Hypothalamus (tissue), 51 donors: ENCODE measurements at places on chromosomes 4 and X.

DNA sequence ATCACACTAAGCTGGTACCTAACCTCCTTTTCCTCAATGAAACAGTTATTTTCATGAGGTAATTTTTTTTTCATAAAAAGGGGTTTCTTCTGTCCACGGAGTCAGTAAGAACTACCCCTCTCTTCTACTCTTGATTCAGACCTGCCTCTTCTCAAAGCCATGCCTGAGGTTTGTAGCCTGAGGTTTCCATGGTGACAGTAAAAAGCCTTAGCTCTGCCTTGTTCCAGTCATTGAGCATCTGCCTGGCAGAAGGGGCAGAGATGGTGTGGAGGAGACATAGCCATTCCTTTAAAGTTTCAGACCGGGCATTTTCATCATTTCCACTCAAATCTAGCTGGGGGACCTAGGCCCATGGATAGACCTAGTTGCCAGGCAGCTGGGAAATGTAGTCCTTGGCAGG is 135.5 kb downstream of the REPS2 start:
- no peak for DNase-seq

DNA sequence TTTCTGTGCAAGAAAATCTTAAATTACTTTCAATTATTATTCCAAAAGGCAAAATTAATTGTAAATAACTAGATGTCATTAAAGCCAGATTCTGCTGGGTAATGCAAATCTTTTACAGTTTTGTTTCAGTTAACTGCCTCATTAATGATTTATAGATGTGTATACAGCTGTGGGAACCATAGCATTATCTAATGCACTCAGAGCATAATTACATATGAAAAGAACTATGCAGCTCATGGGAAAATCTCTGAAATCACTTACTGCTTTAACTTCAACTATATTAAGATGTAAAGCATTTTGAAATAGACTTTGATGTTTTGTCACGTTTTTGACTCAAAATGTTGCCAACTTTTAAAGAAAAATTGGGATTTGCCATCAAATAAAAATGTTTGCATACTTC is 630.3 kb upstream of the KLHL4 start:
- no peak for DNase-seq

DNA sequence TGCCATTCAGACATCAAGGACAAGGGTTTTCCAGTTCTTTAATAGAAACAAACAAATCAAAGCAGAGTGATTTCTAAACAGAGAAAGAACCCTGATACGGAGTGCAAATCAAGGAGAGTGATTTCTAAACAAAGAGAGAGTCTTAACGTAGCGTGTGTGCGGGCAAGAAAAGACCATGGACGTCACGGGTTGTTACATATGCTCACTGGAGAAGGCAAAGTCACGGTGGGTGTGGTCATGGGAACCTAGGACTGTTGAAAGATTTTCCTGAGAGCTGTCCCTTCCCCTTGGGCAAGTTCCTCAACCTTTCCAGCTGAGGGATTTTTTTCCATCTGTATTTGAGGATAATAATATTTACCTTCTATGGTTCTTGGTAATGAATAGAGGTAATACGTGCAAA is 95.0 kb upstream of the SLC34A2 start:
- no peak for DNase-seq

DNA sequence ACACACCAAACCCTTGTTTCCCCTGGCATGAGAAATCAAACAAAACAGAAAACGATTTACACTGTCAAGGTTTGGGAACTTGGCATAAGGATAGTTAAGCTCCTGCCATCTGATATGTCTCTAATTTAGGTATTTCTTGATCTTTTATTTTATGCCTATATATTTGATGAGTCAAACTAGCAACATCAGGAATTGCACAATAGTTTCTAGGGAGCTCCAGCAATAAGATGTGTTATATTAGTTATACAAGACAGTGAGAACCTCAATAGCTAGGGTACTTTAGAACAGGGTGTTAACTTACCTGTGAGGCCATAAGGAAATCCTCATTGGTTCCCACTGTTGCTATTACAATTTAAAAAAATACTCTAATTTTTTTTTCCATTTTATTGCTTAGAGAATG is 474.2 kb downstream of the GBA3 start:
- no peak for DNase-seq

DNA sequence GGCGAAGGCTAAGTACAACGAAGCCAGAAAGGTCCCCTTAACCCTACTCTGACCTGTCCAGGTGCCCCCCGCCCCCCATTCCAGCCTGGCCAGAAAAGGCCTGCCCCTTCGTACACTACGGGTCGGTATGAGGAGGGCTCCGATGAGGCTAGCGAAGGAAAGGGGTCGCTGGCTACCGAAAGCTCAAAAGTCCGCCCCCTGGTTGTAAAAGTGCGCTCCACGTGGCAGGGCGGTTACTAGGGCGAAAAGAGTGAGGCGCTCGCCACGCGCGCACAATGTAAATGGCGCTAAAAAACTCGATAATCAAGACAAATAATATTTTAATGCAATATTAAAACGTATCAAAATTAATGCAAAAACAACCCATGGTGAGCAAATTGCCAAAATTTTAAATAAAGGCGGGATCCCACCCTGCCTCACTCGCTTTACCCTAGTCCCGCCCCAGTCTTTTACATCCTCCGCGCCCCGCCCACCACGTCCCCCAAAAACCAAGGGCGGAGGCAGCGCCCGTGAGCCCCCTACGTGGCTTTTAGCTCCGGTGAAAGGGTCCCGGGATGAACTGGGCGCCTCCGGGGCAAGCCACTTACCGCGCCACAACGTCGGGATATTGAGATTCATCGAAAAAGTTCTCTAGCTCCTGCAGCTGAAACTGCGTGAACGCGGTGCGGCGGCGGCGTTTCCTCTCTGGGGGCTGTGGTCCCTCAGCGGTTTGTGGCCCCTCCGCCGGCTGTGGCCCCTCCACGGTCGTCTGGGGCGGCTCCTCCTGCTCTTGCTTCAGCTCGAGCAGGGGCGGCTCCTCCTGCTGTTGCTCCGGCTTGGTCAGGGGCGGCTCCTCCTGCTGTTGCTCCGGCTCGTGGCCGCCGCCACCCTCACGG is 929 bp downstream of the ESX1 start:
- DNase-seq: no peak

DNA sequence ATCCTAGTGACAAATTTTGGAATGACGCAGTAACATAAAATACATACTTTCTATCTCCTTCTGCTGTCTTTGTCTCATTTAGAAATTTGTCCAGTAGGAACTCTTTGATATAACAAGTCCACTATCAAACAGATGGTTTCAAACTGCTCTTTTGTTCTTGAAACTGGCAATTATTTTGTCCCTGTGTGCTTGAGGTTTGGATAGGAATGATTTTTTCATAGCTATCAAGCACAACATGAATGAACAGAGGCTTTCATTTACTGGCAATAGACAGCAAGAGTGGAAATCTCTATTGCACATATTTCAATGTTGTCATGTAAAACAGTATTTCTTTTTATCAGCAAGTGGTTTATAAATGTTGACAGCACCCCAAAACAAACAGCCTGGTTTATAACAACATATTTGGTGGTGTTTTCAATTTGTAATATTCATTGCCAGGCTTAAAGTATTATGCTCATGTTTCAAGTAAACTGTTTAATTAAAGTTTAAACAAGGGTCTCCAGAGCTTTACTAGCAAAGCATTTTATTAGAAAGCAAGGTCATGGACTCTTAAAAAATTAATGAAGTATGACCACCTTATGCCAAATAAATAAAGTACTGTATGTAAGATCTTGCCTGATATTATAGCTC is 60.0 kb downstream of the TIGD2 start:
- no peak for DNase-seq

DNA sequence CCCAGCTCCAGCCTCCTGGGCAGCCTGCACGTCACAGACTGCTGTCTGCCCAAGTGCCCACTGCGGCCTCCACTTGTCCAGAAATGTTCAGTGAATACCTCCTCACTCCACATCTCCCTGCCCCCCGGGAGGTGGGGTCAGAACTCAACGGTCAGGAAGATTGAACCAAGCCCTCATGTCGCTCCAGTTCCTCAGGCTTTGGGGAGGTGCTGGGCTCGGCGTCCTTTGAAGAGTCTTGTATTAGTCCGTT is 82.4 kb upstream of the LRPAP1 start:
- DNase-seq: no peak

GRCh38 chrX:131955099-131955777 is 67.9 kb upstream of the STK26 start:
- no peak for DNase-seq

DNA sequence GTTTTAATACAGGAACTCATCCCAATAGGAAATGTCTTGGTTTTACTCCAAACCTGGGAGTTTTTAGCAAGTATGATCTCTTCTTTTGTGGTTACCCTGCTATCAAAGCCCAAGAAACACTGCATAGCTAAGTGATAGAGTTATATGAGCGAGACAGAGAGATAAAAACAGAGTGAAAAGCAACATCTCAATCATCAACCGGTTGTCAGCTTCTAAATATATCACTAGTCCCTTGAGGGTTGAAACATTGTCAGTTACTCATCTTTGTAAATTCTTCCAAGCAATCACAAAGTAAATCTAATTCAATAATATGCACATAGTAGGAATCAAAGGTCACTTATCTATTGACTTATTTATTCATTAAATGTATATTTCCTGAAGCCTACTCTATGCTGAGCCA is 483.9 kb downstream of the IDS start:
- no peak for DNase-seq

GRCh38 chr4:151604238-151604637 is 156.6 kb downstream of the GATB start:
- DNase-seq: no peak

DNA sequence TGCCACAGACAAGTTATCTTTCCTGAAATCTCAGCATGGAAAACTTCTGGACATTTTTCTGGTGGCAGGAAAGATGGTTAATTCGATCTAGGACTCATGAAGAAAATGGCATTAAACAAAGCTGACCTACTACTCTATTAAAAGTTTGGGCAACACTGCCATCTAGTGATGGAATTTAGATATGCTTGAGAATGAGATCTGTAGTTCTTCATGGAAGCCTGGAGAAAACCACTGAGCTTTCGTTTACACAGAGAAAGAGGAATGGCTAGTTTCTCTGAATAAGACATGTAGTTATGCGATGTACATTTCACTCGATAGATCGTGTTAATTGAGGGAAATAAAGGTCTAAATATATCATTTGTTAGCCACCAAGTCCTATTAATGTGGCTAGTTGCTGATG is 51.7 kb upstream of the CHRDL1 start:
- DNase-seq: no peak

- DNase-seq: no peak
Measured at GRCh38 chrX:115895678-115896329, 274.7 kb upstream of the AGTR2 start.

- DNase-seq: no peak
Measured at GRCh38 chrX:137166591-137166990, 132.8 kb upstream of the GPR101 start.

- no peak for DNase-seq
Measured at GRCh38 chr4:164617426-164617825, 136.5 kb upstream of the SMIM31 start.

GRCh38 chr4:158129694-158130093 is 43.1 kb downstream of the GASK1B start:
- no peak for DNase-seq

DNA sequence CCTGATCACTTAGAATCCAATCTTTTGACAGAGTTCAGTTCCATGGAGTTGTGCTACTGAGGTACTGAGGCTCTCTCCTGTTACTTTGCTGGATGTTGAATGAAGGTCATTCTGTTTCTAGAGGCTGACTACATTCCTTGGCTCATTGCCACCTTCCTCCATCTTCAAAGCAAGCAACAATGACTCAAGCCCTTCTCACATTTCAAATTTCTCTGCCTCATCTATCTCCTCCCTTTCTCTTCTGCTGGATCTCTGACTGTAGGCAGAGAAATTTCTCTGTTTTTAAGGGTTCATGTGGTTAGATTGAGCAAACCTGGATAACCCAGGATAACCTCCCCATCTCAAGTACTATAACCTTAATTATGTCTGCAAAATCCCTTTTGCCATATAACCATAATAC is 775.4 kb downstream of the STPG2 start:
- DNase-seq: no peak

DNA sequence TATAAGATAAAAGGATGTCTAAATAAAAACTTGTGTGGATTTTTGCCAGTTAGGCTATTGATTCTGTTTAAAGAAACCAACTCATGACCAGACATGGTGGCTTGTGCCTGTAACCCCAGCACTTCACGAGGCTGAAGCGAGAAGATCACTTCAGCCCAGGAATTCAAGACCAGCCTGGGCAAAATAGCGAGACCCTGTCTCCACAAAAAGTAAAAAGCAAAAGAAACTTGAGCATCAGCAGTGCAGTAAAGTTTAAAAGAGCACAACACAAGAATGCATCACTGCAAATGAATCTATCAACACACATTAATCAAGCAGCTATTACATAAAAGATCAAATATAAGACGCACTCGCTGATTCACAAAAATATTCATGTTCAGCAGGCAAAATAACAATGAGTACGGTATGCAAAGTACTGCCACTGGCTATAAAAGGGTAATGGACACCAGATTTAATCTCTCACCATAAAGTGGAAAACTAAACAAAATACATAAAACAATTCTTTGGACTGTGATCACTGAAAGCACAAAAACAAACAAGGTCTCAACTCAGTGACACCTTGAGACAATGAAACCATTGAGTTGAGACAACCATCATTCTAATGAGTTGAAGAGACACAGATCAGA is 41.3 kb downstream of the LRBA start:
- no peak for DNase-seq

DNA sequence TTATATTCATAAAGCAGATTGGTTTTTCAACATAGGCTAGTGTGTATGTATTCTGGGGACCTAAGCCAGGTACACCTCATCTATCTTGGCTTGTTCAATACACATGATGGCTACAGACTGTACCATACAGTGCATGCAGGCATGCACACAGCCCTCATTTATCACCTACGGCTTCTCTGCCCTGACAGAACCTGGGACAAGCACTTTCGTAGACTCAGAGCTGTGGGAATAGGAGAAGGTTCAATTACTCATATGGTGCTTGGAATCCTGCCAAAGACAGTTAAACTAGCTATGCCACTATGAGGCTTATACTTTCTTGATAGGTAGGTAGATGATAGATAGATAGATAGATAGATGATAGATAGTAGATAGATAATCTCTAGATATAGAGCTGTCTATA is 457.2 kb downstream of the GALNTL6 start:
- no peak for DNase-seq

GRCh38 chr4:8731364-8731763 is 138.8 kb downstream of the CPZ start:
- no peak for DNase-seq

GRCh38 chr4:116531870-116532269 is 553.5 kb downstream of the TRAM1L1 start:
- DNase-seq: no peak

GRCh38 chr4:181140037-181140603 is 1103.1 kb upstream of the TENM3 start:
- DNase-seq: no peak

GRCh38 chr4:84965553-84966381 is 723 bp downstream of the WDFY3 start:
- peak; percentile 37 for DNase-seq

- DNase-seq: no peak
Measured at GRCh38 chrX:21691512-21692018, 33.4 kb upstream of the KLHL34 start.

GRCh38 chr4:80072744-80073472 is at the start of gene ANTXR2:
Gene ANTXR2, minus strand, starts transcription at chr4:80073229. Its CDS starts 669 bp downstream, at chr4:80072560.
- DNase-seq: peak; percentile 35

GRCh38 chr4:155799116-155799793 is 40.4 kb downstream of the GUCY1B1 start:
- no peak for DNase-seq
